ENCODE measurements at places on chromosomes 7 and 10.

DNA sequence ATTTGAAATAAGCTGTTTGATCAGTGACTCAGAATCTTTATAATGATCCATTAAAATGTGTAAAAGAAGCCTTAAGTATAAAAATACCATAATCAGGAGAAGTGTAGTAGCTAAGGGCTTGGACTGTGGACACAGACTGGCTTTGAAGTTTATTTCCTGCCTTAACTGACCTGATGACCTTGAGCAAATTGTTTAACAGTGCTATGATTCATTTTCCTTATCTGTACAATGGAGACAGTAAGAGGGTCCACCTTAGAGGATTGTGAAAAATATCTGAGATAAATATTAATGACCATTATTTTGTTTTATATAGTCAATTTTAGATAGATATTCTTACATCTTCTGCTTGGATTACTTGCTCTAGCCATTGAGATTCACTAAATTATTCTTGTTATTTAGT is 13.3 kb upstream of the RPA3 start:
- DNase-seq, result no peak

GRCh38 chr10:115094416-115095140 is 1.4 kb downstream of the ATRNL1 start:
- peak; percentile 1 for DNase-seq

- peak; percentile 62 for DNase-seq
Observed at GRCh38 chr7:24576171-24577025, 3.1 kb downstream of the PALS2 start.

GRCh38 chr10:133127291-133128125 is 32.5 kb upstream of the KNDC1 start:
- DNase-seq, result peak; percentile 44

DNA sequence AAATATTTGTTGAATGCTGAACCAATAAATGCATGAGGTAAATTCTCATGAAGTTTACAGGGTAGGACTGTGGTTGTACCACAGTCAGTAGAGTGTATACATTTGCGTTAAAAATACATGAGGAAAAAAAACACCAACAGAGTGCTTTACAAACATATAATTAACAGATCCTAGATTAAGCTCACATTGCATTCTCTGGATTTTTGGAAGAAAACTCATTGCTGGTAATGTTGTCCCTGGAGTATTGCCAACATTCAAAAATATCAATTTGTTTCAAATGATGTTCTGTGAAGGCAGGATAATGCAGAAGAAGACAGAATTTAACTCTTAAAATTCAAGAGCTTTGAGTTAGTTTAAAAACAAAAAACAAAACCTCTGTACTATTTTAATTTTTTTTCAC is 95.5 kb downstream of the MBL2 start:
- DNase-seq, result no peak

DNA sequence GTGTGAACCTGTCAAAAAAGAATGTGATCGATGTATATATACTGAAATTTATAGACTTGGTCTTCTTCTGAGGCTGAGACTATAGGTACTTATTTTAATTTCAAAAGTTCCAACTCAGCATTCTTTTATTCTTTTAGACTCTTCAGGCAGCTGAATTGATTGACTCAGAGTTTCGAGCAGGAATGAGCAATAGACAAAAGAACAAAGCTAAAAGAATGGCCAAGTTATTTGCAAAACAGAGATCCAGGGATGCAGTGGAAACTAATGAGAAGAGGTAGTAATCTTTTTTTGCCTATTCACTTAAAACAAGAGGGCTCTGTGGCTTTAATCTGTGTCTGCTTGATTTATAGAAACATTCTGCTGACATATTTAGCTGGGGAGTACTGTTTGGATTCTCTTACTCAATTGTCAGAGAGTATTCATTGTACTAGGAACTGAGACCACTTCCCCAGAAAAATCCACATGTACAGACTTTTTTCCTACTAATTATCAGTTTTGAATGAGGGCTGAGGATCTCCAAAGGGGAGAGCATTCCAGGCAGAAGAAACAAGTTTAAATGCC is 30.1 kb downstream of the BTAF1 start:
- DNase-seq, result no peak

GRCh38 chr7:71255537-71256178 is 123.7 kb downstream of the GALNT17 start:
- no peak for DNase-seq

DNA sequence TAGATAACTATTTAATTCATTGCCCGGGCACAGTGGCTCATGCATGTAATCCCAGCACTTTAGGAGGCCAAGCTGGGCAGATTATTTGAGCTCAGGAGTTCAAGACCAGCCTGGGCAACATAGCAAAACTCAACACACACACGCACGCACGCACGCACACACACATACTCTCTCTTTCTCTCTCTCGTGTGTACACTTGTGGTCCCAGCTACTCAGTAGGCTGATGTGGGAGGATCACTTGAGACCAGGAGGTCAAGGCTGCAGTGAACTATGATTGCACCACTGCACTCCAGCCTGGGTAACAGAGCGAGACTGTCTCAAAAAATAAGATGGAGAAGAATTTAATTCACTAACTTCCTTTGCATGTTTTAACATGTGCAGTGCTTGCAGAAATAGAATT is 38.1 kb downstream of the PTPN12 start:
- DNase-seq, result no peak

- DNase-seq, result no peak
Observed at GRCh38 chr10:17199351-17199804, 2.1 kb downstream of the TRDMT1 start.

- peak; percentile 78 for DNase-seq
Observed at GRCh38 chr10:80444646-80445319, 9.3 kb upstream of the TSPAN14 start.

- DNase-seq, result no peak
Observed at GRCh38 chr7:150990416-150991186, at the start of gene NOS3. Gene NOS3, plus strand, starts transcription at chr7:150991017. Its CDS starts 2,787 bp downstream, at chr7:150993804.

- DNase-seq, result no peak
Observed at GRCh38 chr7:13981070-13981469, 8.4 kb downstream of the ETV1 start.

- DNase-seq, result no peak
Observed at GRCh38 chr7:138105221-138105620, 29.0 kb downstream of the AKR1D1 start.

- no peak for DNase-seq
Observed at GRCh38 chr10:27636816-27637215, 108.8 kb downstream of the MKX start.

DNA sequence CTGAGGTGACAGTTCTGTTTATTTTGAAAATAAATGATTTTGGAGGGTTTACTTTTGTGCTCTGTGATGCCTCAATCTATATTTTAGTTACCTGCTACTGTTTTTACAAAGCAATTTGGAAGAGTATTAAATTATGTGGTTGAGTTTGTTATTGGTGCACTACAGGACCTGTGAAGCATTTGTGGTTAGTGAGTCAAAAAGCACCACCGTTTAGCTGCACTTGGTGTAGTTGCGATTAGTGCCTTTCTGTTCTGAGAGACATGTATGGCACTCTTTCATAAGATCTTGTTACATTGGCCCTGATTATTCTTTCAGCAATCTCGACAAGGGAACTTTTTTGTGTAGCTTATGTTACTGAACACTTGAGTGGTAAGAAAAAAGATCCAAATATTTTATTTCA is 132.2 kb downstream of the BBS9 start:
- no peak for DNase-seq

- no peak for DNase-seq
Observed at GRCh38 chr7:29548823-29549222, 14.8 kb upstream of the PRR15 start.

DNA sequence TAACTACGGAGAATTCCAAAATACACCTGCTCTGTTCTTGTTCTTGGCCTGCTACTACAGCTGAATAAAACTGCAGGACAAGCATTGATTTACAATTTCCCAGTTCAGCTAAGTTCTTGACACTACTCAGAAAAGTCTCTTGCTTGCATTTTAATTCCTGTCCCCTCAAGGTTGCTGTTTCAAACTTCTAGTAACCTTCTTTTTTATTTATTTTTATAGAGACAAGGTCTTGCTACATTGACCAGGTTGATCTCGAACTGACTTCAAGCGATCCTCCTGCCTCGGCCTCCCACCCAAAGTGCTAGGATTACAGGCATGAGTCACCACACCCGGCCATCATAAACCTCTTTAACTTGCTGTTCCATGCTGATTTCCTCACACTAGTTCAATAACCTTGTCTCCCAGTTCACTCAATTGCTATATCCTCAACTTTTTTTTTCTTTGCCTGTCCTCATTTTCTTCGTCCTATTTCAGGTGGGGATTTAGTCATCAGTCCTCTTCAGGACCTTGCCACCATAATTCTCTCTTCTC is 79.9 kb downstream of the ARHGAP21 start:
- DNase-seq, result no peak

GRCh38 chr10:93755443-93756116 is 2.2 kb upstream of the LGI1 start:
- no peak for DNase-seq

- DNase-seq, result no peak
Observed at GRCh38 chr10:83978681-83979383, 160.5 kb upstream of the GHITM start.

GRCh38 chr7:30566596-30566995 is 28.1 kb upstream of the GARS1 start:
- no peak for DNase-seq

DNA sequence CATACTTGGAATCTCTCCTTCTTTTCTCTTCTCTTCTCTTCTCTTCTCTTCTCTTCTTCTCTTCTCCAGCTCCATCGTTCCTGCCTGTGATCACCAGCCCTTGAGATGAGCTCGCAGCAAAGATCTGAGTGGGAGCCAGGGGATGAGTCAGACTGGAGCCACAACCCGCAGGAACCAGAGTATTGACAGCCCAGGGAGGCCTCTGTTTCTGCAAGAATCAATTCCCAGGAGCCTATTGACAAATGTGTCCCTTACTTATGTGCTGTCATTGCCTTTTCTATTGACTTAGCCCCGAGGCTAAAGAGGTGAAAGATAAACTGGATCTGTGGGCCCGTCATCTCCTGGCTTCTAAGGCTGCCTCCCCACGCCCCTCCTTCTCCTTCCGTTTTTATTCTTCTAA is 13.1 kb upstream of the HABP2 start:
- DNase-seq, result no peak

DNA sequence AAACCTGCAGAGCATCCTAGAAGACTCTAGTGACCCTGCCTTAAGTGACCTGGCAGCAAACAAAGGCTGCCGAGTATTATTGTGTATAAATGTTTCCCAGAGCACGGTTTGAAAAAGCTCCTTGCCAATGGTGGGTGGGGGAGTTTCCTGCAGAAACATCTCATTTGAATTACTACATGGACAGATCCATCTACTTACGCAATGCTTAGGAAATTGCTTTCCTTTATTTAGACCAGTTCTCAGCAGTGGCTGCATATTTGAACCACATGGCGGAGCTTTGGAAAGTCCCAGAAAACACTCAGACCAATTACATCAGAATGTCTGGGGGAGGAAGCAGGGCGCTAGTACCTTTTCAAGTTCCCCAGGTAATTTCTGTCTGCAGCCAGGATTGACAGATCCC is 560.9 kb downstream of the SDK1 start:
- DNase-seq, result no peak

GRCh38 chr10:130795819-130796218 is 515.7 kb downstream of the TCERG1L start:
- no peak for DNase-seq

- DNase-seq, result peak; percentile 7
Observed at GRCh38 chr10:64506963-64507362, 985.8 kb downstream of the REEP3 start.

- peak; percentile 57 for DNase-seq
Observed at GRCh38 chr10:22805304-22805703, 90.9 kb upstream of the PIP4K2A start.

DNA sequence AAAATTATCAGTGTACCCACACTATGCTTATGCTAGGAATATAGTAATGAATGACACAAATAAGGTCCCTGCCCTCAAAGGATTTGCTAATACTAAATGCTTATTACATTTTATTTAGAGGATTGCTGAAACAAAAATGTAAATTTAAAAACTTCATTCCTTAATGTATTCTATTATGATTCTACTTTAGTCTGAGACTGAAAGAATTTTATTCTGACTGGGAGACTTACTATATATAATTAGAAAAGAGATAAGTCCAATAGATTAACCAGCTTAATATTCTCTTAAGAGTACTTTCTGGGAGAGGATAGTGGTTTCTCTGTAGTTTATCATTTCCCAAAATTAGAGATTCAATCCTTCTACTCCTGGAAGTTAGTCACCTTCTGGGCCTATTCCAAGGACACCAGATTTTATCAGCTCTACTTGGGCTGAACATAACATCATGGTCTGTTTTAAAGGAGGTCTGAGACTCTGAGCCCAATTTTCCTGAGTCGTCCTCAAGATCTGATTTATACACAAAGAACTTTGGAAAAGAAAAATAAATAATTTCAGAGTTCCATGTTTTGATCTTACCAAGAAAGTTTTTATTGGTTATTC is 41.1 kb downstream of the ASZ1 start:
- DNase-seq, result no peak

GRCh38 chr7:16484453-16485158 is 19.1 kb upstream of the SOSTDC1 start:
- DNase-seq, result no peak

GRCh38 chr10:66349726-66350125 is 576.1 kb upstream of the LRRTM3 start:
- DNase-seq, result no peak

DNA sequence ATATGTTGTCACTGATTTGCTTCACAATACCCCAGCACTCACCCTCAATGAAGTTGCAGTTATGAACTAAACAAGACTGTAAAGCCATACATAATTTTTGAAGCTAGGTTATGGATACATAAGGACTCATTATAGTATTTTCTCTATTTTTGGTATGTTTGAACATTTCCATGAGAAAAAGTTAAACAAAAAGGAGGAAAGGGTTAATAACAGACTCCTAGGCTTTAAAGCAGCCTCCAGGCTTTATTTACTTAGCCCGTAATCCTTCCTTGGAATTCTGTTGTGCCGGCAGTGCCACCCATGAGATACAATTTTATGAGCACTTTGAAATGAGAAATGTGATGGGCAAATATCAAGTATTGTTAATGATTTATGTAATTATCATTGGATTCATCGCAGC is 2.1 kb upstream of the DENND11 start:
- DNase-seq, result no peak

- peak; percentile 34 for DNase-seq
Observed at GRCh38 chr7:93092757-93093370, 24.9 kb downstream of the SAMD9 start.

- DNase-seq, result peak; percentile 55
Observed at GRCh38 chr10:68301790-68302502, 29.9 kb upstream of the HNRNPH3 start.

DNA sequence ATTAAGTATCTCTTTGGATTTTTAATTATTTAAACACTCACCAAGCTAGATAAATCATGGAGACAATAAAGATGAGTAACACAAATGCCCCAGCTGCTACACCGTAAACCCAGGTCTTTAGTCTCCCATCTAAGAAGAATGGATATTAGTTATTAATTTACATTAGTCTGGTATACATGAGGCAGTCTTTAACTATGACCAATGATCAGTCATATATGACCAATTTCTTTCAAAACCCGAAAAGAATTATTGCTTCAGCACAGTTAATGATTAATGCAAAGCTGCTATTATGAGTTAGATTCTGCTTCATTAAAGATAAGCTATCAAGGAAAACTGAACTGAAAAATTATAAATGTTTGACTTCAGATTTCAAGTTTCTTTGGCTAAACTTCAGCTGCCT is 402.9 kb downstream of the PHF14 start:
- DNase-seq, result no peak

- no peak for DNase-seq
Observed at GRCh38 chr7:26441002-26441521, 149.4 kb downstream of the SNX10 start.

Measured in erythroblast (primary cell).